ENCODE measurements at places on chromosomes 6 and 20. TPM values are rescaled to one million over a fixed set of nuclear protein-coding genes. Genes with fewer than 3 reads are reported as not detected.
A peak's percentile ranks its signal among the peaks of the same experiment; 100 is the strongest.

The MKKS gene
- 24.6 TPM for total RNA-seq

DNA sequence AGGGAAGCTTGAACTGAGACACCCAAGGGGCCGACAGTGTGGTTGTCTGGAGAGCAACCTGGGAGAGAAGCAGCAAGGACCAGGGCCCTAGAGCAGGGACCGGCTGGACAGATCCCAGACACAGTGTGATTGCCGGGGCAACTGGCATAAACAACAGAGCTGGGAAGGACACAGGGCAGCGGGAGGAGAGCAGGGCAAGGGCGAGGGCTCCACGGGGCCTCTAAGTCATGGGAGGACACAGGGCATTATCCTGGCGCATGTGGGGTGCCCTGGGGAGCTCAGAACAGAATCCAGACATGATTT lies 31.1 kb upstream of the CCR6 start:
- H3K4me1 ChIP-seq = peaks cover 62% of the 10 kb centered on the region
- H3K4me3 ChIP-seq = no peak overlapping the region
- no peak overlapping the region for H3K27ac ChIP-seq
- no peaks in the 10 kb centered on the region for H3K36me3 ChIP-seq
- DNase-seq = peak; percentile 30

DNA sequence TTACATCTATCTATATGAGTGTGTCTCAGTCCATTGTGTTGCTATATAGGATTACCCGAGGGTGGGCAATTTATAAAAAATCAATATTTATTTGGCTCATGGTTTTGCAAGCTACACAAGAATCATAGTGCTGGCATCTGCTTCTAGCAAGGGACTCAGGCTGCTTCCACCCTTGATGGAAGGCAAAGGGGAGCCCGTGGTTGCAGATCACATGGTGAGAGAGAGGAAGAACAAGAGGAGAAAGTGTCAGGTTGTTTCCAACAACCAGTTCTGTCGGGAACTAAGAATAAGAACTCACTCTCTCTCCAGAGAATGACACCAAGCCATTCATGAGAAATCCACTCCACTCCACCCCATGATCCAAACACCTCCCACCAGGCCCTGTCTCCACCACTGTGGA lies 48.2 kb upstream of the TENT5A start:
- no peaks in the 10 kb centered on the region for H3K36me3 ChIP-seq
- H3K4me3 ChIP-seq = no peak overlapping the region
- H3K27ac ChIP-seq = no peak overlapping the region
- H3K4me1 ChIP-seq = no peaks in the 10 kb centered on the region
- no peak for DNase-seq

The HUS1B gene
- 0.39 TPM for total RNA-seq

- DNase-seq = no peak
- no peaks in the 10 kb centered on the region for H3K4me1 ChIP-seq
- H3K4me3 ChIP-seq = no peak overlapping the region
- H3K36me3 ChIP-seq = no peaks in the 10 kb centered on the region
Measured at GRCh38 chr6:139708337-139709199, 334.1 kb upstream of the CITED2 start.

DNA sequence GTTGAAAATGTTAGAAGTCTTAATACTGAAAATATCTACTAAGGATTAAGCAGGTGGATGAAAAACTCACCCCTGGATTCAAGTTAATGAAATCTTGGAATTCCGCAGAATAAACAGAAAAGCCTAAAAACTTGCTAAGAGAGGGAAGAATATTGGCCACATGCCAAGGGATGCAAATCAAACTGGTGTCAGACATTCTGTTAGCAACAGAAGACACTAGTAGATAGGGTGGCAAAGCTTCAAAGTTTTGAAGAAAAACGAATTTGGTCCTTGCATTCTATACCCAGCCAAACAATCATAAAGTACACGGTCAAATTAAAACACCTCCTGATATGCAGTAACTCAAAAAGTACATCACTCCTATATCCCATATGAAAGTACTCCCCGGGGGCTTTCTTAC lies 77.1 kb upstream of the ADTRP start:
- peaks cover 8% of the 10 kb centered on the region for H3K4me1 ChIP-seq
- no peaks in the 10 kb centered on the region for H3K27me3 ChIP-seq
- DNase-seq = no peak

The UNC93A gene
- not detected for total RNA-seq
